ENCODE measurements at places on chromosomes 5 and 9.

DNA sequence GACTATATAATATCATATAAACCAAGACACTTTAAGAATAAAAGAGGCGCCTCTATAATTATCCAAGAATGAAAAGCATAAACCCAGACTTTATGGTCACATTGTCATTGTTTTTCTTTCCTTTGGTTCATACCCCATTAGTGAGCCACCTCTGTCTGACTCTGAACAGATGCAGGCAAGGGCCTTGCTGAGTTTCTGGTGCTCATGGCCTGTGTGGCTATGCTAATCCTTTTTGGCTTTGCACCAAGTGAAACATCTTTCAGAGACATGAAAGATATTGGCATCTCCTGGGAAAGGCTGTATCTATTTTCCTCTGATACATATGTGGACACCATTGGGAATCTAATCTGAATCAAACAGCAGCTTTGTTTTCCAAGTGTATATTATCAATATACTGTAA, 222.5 kb downstream of the CHSY3 start:
- DNase-seq, result no peak

- DNase-seq, result no peak
These were observed 47.8 kb downstream of the FXN start for GRCh38 chr9:69083321-69083720.

- no peak for DNase-seq
These were observed 53.5 kb upstream of the NFIL3 start for GRCh38 chr9:91477106-91477505.

- DNase-seq, result no peak
These were observed 176.1 kb downstream of the GADD45G start for GRCh38 chr9:89780959-89781358.

DNA sequence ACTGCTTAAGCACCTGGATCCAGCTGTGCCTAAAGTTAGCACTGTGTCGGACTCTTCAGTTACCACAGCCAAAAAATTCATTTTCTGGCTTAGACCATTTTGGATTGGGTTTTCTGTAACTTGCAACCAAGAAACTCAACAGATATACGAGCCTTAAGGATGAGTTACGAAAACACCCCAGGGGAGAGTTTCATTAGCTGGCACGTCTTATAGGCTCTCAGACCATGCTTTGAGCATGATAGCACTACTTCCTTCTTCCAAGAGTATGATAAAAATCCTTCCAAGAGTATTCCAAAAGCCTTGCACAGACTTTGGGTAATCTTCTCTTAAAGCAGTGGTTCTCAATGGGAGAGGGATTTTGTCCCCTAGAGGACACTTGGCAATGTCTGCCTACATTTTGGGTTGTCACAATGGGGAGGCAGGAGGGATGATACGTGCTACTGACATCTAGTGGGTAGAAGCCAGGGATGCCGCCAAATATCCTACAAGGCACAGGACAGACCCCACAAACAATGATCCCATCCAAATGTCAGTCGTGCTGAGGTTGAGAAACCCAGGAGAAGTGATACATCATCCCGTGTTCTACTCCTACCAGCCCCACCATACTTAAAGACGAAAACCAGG, 64.8 kb downstream of the SMIM23 start:
- no peak for DNase-seq

DNA sequence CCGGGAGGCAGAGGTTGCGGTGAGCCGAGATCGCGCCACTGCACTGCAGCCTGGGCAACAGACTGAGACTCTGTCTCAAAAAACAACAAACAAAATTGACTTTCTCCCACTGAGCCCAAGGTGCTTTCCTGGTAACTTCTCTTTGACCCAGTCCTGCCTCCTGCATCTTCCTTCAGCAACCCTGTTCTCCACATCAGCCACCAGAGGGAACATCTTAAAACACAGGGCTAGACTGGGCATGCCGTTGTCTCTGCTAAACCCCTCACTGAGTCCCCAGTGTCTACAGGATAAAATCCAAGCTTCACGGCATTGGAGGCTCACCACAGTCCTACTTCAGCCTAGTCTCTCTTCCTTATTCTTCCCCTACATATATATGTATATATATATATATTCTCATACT, 39.8 kb upstream of the KCNMB1 start:
- no peak for DNase-seq

GRCh38 chr5:22329683-22330082, 523.5 kb downstream of the CDH12 start:
- no peak for DNase-seq

GRCh38 chr5:107806271-107806670, 135.5 kb upstream of the EFNA5 start:
- DNase-seq, result no peak

GRCh38 chr9:36867241-36867640, 166.8 kb downstream of the PAX5 start:
- no peak for DNase-seq

- no peak for DNase-seq
These were observed 3.3 kb downstream of the LPAR1 start for GRCh38 chr9:111034898-111035539.

DNA sequence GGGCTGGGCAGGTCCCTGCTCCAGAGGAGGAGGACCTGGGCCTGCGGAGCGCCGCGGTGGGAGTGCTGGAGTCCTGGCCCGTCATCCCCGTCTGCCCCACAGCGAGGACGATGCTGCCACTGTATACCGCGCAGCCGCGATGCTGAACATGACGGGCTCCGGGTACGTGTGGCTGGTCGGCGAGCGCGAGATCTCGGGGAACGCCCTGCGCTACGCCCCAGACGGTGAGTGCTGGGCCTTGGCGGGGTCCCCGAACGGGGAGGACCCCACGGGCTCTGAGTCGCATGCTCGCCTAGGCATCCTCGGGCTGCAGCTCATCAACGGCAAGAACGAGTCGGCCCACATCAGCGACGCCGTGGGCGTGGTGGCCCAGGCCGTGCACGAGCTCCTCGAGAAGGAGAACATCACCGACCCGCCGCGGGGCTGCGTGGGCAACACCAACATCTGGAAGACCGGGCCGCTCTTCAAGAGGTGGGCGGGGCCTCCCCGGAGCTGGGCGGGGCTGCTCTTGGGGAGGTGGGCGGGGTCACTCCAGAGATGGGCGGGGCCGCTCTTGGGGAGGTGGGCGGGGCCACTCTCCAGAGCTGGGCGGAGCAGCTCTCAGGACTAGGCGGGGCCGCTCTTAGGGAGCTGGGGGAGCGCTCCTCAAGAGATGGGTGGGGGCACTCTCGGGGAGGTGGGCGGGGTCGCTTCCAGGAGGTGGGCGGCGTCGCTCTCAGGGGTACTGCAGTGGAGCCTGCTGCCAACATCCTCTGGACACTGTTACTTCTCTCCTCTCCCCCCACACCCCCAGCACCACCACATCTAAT, 13.1 kb downstream of the LRRC26 start:
- peak; percentile 58 for DNase-seq

GRCh38 chr9:123552530-123552929, 196.5 kb downstream of the CRB2 start:
- no peak for DNase-seq

DNA sequence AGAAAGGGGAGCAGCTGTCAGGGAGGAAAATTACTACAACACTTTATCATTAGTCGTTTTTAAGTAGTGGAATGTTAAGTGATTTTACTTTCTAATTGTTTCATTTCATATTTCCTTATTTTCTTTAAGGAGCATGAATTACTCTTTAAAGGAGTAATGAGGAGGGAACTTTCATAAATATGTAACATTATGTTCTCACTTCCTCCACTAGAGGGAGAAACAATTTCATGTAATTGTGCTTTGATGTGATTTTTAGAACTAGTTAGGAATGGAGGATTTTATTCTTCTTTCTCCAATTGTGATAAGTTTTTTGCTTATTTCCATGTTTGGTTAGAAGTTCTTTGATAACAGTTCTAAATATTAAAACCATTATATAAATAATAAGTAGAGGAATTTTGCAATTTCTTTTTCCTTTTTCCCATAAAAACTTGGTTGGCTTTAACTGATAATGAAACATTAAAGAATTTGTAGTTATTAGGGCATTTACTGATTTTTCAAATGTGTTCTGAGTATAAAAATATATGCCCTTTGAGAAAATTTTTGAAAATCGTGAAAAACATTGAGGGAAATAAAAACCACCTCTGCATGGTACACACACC, 25.6 kb downstream of the CEP78 start:
- DNase-seq, result no peak

DNA sequence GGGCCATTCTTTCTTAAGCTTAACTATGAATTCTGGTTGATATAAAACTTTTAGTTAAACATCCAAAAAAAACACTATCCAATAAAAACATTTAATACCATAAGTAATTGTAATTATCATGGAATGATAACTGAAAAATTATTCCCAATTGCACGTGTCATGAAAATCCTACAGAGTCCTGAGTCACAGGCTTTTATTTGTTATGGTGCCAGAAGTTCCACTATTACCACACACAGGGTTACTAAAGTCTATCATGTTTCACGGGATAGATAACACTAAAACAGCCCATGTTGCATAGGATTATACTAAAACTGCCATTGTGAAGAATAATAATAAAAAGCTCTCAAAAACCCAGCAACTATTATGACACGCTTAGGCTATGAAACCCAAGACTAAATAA, 1381.8 kb downstream of the EFNA5 start:
- no peak for DNase-seq

DNA sequence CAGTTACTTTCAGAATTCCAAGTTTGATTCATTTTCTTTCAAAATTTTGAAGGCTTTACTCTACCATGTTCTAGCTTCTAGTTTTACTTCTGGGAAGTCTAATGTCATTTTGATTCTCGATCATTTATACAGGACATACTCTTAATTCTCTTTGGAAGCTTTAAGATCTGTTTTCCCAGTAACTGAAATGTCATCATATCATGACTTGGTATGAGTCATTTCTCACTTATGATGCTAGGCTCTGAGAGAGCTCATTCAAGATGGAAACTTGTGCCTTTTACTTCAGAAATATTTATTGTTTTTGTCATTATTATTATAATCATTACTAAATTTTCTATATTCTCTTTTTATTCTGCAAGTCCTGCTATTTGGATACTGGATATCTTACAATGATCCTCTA, 222.3 kb downstream of the PARP8 start:
- no peak for DNase-seq

DNA sequence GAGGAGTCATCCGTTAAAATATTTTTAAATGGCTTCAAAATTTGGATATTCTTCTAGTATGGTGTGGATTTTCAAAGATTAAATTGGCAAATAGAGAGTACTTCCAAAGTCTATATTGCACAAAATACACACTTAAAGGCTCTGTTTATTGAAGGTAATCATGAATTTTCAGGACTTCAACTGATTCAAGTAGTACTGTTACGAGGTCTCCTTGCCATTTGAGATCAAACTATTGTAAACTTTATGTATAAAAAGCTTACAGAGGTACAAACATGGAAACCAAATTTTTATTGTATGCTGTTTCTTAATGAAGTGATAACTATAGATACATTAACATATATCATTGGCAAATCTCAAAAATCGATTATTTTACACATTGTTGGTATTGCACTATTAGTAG, 2.5 kb downstream of the ERBIN start:
- DNase-seq, result no peak

- DNase-seq, result no peak
These were observed 49.2 kb downstream of the TIMD4 start for GRCh38 chr5:156913719-156914370.

DNA sequence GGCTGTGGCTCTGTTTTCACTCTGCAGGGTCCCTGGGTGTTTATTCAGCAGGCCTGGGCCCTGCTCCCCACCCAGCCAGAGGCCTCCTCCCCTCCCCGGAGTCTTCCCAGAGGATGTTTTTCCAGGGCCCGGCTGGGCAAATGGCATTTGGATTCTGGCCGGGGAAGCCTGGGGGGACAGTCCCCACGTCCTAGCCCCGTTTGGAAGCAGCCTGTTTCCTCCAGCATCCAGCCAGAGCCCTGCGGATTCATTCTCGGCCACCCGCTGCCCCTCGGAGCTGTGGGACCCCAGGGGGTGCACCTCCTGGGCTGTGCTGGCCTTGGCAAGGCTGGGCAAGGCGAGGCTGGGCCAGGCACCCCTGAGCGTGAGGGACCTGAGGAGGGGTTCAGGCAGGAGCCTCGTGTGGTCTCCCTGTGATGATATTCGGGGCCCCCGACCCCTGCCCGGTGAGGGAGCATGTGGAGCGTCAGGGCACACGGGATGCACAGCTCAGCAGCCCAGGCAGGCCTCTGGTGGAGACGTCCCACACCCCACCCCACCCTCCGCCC, 48.8 kb upstream of the EGFL7 start:
- DNase-seq, result no peak

- DNase-seq, result no peak
These were observed 197.5 kb downstream of the PALM2AKAP2 start for GRCh38 chr9:109977521-109977920.

- peak; percentile 22 for DNase-seq
These were observed 765 bp downstream of the MARCHF6 start for GRCh38 chr5:10354048-10354872.

DNA sequence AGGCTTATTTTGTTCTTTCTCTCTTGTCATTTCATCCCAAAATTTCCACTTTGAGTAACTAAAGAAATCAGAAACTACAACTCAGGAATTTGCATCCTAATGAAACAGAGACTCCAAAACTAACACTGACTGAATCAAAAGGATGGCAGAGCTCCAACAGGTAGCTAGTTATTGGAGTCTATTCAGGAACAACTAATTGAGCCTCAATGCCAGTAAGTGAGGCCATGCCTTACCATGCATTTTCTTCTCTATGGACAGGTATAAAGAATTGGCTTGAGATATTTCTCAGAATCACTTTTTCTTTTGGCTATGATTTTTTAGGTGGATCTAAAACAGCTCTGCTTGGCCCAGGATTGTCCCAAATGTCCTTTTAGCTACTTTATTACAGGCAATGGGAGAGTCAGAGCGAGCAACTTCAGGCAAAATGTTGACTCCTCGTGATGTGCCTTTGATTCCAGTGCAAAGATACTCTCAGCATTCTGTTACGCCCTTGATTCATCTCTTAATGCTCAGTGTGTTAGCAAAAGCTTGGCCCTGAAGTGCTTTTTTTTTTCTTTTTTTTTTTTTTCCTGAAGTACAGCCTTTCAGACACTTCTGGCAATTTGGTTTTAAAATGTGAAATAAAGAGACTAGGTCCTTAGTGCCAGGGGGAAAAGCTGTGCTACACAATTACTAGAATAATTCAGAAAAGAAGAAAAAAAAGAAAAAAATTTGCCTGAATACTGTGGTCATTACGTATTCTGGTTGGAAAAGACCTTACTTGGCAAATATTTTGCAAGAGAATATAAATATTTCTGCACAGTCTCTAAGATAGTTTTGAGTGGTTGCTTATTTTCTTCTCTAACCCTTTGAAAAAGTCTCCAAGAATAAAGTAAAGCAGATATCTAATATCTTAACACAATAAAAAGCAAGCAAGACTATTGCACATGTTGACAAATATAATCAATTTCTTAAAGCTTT, 423.7 kb downstream of the ANXA1 start:
- no peak for DNase-seq

GRCh38 chr5:153350175-153350883, 140.1 kb upstream of the GRIA1 start:
- no peak for DNase-seq

- no peak for DNase-seq
These were observed 24.0 kb downstream of the NNT start for GRCh38 chr5:43627028-43627427.

- DNase-seq, result no peak
These were observed 139.1 kb upstream of the MAP3K1 start for GRCh38 chr5:56676091-56676768.

- DNase-seq, result no peak
These were observed 89.7 kb downstream of the CAAP1 start for GRCh38 chr9:26802921-26803320.
